AG04450 (cell line): ENCODE measurements at places on chromosomes 6 and 20. TPM values are rescaled to one million over a fixed set of nuclear protein-coding genes. Genes with fewer than 3 reads are reported as not detected.

Gene HLA-G
- not detected in 2 replicates for polyA plus RNA-seq

Gene FAM83B
- 0.05 and 0.09 TPM in 2 replicates for polyA plus RNA-seq

Gene SH3BGRL2
- polyA plus RNA-seq, result 4.4 and 5.4 TPM in 2 replicates

Gene MUC21
- not detected in 2 replicates for polyA plus RNA-seq

Gene COL12A1
- 1,042 and 1,109 TPM in 2 replicates for polyA plus RNA-seq

Gene BPIFB2
- polyA plus RNA-seq, result not detected in 2 replicates

Gene SSTR4
- not detected in 2 replicates for polyA plus RNA-seq

Gene TRIM10
- polyA plus RNA-seq, result not detected in 2 replicates

Gene SLC29A1
- 13.2 and 14.9 TPM in 2 replicates for polyA plus RNA-seq

Gene RAD21L1
- polyA plus RNA-seq, result 0.04 and 0.05 TPM in 2 replicates

Gene KIF25
- not detected in 2 replicates for polyA plus RNA-seq

Gene NUS1
- 23.3 and 26.1 TPM in 2 replicates for polyA plus RNA-seq

Gene RPP21
- polyA plus RNA-seq, result 18.9 and 19.7 TPM in 2 replicates

Gene GRM1
- 0.01 TPM in 2 replicates for polyA plus RNA-seq

Gene JPH2
- polyA plus RNA-seq, result 1.3 and 1.6 TPM in 2 replicates

Gene UTRN
- 32.1 and 34.0 TPM in 2 replicates for polyA plus RNA-seq

Gene GPRC6A
- polyA plus RNA-seq, result not detected in 2 replicates

Gene GGTLC1
- not detected in 2 replicates for polyA plus RNA-seq
